Activated CD4-positive, alpha-beta T cell treated with anti-CD3 and anti-CD28 coated beads, Interleukin-2, amount 10 ng/mL, durations not matched to agents 7 days and 5 days (primary cell): ENCODE measurements at places on chromosomes 13 and 19. TPM values are rescaled to one million over a fixed set of nuclear protein-coding genes. Genes with fewer than 3 reads are reported as not detected.

Gene WDR88
- not detected for total RNA-seq

Gene C13orf42
- total RNA-seq = not detected

Gene AP1M2
- not detected for total RNA-seq

Gene SPACA4
- total RNA-seq = not detected

Gene LILRA1
- not detected for total RNA-seq

Gene GPC5
- total RNA-seq = 0.06 TPM

Gene C19orf85
- not detected for total RNA-seq

Gene CATSPERD
- not detected for total RNA-seq

Gene RDH8
- not detected for total RNA-seq

Gene DHX34
- 13.0 TPM for total RNA-seq

Gene ZNF816
- total RNA-seq = 14.5 TPM

Gene ZNF382
- total RNA-seq = 13.8 TPM

Gene ZNF235
- 5.5 TPM for total RNA-seq

Gene SCEL
- not detected for total RNA-seq

Gene MIDN
- 65.7 TPM for total RNA-seq

Gene CYP2A7
- total RNA-seq = not detected

Gene IGFL2
- not detected for total RNA-seq

Gene TMEM86B
- total RNA-seq = 12.7 TPM

Gene VSTM1
- not detected for total RNA-seq

Gene MAP4K1
- 313 TPM for total RNA-seq

Gene ANGPTL8
- total RNA-seq = not detected

Gene PRODH2
- not detected for total RNA-seq

Gene LENG8
- total RNA-seq = 248 TPM

Gene LCP1
- total RNA-seq = 1,323 TPM

Gene RSPH6A
- 0.57 TPM for total RNA-seq

Gene DPP9
- total RNA-seq = 70.5 TPM

Gene HTR2A
- not detected for total RNA-seq

Gene SRRM5
- 0.79 TPM for total RNA-seq
